ENCODE measurements at places on chromosomes 11 and 22.

DNA sequence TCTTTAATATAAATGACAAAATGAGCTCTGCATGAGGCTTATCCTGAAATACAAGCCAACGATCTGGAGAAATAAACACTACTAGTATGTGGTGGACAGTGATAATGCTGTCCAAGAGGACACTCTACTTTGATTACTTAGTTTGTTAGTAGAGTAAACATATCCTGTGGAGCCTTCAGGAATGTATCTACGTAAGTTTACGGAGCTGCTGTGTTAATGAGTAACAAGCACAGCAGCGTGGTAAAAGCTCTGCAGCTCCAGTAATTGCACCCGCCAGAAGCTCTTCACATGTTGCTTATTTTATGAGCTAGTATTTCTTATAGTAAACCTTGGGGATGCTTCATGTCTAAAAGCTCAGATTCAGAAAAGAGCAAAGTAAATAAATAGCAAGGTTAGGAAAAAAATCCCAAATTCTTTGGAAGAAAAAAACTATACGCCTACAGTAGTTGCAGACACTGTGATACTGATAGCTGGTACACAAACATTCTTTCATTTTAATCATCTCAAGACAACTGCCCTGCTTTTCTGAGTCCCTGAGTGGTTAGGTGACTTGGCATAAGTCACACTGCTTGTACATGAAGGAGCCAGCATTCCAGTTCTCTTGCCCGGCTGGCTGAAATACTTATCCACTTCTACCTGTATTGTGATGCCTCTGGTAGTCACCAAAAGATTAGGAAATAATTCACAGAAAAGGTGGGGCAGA, 32.7 kb upstream of the CCDC34 start:
- DNase-seq = no peak

DNA sequence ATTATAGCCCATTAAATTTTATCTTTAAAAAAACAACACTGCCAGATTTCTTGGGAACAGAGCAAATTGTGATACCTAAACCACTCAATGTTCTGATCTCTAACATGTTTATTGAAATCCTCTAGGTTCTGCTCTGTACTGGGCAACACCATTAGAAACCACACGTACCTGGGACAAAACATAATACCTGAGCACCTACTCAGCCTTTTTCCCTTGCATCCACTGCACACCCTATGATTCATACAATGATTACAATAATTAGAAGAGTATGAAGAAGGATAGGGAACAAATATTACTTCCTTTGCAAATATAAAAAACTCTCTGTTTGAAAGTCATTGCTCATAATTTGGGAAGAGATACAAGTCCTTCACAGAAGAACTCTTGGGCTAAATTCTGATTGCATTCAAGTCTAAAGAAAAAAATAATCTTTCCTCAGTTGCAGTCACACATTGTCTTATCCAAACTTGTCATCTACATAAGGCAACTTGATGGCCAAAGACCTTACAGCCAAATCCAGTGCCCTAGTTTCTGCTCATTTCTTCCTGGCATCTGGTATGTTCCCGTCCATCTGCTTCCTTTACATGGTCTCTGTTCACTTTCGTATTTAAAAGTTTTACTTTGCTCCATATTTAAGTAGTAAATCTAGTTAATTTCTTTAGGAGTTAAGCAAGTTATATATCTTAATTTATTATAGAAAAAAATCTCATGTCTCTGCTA, 407.4 kb downstream of the LRRC4C start:
- DNase-seq = no peak

DNA sequence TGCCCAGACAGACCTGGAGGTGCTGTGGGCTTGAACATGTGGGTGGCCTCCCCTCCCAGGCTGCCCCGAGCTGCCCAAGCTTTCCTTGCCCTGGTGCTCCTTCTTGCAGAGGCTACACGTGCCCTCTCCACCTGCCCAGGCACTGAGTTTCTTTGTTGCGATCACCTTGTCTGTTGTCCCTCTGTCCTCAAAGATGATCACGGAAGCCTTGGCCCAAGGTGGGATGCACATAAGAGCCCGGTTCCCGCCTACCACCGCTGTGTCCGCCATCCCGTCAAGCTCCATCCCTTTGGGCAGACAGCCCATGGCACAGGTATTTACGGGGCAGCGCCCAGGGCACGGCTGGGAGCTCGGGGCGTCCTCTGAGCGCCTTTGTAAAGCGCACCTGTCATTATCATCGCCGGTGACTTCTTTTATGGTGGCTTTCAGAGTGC, 67.5 kb downstream of the MED15 start:
- DNase-seq = no peak

DNA sequence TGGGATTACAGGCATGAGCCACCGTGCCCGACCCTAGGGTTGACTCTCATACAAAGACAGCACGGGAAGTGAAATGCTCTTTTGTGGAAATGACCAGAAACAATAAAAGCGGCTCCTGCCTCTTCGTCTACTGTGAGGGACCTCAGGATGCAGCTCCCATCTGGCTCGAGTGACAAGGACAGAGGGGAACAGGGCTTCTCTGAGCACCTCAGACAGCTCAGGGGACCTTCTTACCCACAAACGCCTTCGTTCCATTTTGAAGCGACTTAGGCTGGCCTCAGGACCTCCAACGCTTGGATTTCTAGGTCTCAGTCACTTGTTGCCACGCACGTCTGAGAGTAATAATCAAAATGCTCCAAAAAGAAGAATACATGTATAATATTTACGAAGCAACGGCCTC, 2.5 kb downstream of the PRAME start:
- DNase-seq = no peak

DNA sequence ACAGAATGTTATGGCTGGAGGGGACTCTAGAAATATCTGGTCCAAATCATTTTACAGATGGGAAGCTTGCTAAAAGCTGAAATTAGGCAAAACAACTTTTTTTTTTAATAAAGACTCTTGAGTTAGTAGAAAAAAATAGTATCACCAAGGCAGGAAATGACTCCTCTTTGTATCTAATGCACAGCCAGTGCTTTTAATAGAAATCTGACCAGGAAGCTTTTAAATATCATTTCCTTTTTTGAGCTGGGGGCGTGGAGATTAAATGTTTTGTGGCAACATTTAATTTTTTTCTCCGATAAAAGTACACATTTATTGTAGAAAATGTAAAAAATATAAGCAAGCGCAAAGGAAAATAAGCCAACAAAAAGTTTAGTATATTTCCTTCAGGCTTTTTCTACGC, 22.5 kb downstream of the TRAF6 start:
- no peak for DNase-seq

- no peak for DNase-seq
These were observed 13.8 kb downstream of the PHLDB1 start for GRCh38 chr11:118621071-118621783.

GRCh38 chr22:27080863-27081262, 423.5 kb downstream of the MIAT start:
- DNase-seq = no peak

DNA sequence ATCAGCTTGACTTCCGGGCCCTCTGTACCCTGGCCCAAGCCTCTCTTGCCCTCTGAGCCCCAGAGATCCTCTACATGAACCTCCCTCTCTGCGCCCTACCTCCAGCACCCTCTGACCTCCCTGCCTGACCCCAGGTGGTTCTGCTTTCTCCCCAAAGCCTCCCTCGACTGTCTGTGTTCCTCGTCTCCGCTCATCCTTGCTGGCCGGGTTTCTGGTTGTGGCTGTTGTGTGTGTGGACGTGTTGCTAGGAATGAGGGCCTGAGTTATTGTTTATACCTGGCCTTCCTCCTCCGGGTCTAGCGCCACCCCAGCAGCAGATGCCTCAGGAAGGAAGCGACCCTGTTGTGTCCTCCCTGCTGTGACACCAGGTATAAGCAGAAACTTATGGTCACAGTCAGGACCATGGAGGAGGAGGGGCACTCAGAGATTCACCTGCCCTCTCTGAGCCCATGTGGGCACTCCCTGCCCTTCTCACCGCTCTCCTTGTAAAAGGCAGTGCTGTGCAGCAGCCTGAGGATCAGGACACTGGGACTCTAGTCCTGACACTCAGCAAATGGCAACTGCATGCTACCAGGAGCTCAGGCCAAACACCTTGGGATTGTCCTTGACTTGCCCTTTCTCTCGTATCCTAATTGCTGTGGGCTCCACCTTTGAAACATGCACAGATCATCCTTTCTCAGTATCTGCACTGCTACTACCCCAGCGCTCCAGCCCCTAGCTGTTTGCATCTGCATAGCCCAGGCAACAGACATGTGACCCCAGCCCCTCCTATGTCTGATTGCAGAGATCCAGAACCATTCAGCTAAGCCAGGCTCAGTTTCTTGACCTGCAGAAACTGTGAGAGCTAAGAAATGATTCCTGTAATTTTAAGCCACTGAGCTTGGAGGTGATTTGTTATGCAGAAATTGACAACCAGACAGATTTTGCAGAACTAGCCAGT, 140.1 kb downstream of the ST3GAL4 start:
- DNase-seq = no peak

DNA sequence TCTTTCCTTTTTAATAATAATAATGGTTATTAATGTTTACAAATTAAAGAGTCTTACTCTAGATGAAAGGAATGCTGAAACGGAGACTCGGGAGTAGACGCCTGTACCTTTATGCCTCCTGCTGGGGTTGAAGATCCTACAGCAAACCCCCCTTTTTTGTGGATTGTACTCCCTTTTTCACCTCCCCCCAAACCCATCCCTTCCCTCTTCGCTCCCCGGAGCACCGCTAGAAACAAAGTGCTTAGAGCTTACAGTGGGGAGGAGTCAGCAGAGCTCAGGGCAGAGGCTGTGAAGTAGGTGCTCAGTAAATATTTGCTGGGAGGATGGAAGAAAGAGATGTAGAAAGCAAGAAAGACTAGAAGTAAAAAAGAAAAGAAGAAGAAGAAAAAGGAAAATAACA, 169.7 kb downstream of the NXPE2 start:
- DNase-seq = no peak

- DNase-seq = no peak
These were observed 979.7 kb downstream of the NTM start for GRCh38 chr11:132349811-132350733.

DNA sequence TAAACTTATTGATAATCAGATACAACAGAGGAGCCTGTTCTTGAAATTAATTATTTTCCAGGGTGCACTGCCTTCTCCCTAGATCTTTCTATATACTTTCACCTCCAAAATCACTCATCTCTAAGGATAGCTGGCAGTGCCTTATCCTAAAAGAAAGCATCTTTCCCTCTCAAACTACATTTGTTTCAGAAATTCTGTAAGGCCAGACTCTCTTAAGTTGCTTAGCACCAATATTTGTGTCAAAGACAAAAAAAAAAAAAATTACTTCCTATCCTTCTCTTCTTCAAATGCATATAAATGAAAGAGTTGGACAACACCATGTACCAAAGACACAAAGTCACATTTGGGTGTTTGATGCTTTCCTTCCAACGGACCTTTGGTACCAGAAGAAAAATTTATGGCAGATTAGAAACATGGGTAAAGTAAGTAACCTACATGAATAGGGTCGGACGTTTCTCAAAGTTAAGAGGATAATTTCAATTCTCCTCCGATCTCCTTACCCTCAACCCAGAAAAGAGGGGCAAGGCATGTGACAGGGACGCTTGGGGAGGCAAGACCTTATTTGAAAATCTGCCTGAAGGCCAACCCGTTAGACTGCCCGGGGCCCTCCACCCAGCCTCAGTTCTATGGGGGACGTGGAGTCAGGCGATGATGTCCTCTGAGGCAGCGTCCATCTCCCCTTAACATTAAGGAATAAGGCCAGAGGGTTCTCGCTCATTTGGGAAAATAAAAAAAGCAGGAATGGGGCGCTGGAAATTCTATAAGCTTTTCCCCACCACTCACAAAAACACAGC, 66.3 kb downstream of the ETS1 start:
- no peak for DNase-seq

DNA sequence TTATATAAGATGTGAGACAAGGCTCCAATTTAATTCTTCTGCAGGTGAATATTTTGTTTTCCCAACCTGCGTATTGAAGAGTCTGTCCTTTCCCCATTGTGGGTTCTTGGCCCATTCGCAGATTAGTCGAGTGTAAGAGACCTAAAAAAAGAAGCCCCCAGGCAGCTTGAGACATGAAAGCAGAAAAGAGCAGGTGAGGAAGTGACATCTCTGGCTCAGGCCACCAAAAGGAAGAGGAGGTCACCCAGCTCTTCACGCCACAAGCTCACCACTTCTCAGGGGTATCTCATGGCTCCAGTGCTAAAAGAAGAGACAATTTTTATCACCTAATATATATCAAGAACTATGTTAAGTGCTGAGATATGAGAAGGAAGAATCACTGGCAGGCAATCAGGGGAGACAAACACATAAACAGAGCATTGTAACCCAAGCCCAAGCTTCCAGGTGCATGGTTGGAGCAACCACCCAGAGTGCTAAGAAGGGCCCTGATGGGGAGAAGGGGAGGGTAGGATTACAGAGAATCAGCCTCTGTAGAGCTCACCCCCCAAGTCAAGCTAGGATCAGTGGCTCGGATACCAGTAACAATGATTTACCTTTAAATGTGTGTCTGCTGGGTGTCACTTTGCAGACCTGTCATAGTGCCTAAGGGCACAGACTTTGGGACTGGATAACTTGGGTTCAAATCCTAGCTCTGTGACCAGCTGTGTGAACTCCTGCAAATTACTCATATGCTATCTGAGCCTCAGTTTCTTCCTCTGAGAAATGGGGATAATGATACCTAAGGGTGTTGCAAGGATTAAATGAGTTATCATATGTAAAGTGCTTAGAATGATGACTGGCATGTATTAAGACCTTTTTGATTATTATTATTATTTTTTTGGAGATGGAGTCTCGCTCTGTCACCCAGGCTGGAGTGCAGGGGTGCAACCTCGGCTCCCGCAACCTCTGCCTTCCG, 39.2 kb downstream of the MCHR1 start:
- no peak for DNase-seq

GRCh38 chr22:19728836-19729235, 5.5 kb downstream of the GP1BB start:
- DNase-seq = no peak

- DNase-seq = no peak
These were observed 403.4 kb upstream of the B3GAT1 start for GRCh38 chr11:134815404-134815803.

DNA sequence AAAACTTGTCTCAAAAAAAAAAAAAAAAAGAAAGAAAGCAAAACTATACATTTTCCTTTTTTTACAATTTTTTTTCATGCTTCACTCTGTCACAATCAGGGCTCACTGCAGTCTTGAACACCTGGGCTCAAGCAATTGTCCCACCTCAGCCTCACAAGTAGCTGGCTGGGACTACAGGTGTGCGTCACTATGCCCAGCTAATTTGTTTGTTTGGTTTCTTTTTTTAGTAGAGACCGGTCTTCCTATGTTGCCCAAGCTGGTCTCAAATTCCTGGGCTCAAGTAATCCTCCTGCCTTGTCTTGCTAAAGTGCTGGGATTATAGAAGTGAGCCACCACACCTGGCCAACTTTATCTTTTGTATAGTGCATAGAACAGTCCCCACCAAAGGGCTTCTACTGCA, 15.0 kb upstream of the CXCR5 start:
- DNase-seq = no peak

DNA sequence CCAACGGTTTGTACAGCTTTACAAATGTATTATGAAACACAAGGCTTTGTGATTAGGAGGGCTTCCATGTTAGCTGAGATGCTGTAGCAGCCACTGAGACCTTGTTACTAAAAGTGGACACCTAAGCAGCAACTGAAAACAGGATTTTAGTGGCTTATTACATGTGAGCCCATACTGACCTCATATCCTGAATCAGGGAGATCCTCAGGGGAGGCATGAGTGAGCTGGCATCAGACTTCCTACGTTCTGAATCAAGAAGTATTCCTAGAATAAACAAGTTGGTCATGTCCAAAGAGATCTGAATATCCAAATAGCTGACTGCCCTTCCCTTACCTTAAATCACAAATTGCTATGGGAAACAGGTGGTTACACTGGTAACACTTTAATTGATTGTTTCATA, 59.1 kb upstream of the SCUBE2 start:
- DNase-seq = no peak

Measured in stimulated activated CD8-positive, alpha-beta memory T cell treated with anti-CD3 and anti-CD28 coated beads, Interleukin-15, amount 100 ng/mL, for 1 hour (primary cell).